ENCODE measurements at places on chromosomes 16 and 17.
A peak's percentile ranks its signal among the peaks of the same experiment; 100 is the strongest.

- peak; percentile 42 for DNase-seq
Measured at GRCh38 chr17:81976332-81977210, 858 bp upstream of the ASPSCR1 start.

GRCh38 chr16:71540-72401, 660 bp downstream of the RHBDF1 start:
- DNase-seq, result no peak

DNA sequence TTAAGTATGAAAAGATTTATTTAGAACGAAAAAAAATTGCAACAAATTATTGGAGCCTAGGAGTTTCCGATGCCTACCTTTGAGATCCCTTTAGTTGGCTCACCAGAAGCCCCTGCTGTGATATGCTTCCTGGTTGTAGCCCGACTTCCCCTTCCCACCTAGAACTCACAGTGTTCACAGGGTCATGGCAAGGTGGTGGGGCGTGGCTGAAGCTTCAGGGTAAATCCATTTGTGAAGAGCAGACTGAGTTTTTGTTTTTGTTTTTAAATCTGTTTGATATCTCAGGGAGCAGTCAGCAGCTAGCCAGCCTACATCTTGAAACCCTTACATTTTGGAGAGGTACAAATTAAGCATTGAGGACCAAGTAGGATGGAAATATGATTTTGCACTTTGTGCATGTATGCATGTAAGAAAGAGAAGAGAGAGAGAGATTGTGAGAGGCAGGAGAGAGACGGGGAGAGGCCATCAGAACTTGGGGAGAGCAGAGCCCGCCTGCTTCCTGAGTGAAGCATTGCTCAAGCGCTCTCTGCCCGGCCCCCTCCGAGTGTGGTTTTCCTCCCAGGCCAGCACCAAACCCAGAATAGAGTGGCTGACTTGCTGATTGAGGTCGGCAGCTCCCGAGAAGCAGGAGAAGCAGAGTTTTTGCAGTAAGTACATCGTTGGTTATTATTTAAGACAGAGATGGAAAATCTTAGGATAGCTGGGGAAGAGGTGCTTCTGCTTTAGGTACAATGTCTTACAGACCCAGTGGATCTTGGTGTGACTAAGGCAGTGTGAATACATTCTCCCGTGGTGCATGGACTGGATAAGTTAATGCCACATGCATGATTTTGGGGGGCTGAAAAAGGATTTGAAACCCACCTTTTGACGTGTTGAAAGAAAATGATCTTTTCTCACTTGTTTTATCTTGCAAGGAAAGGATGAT, 64.2 kb downstream of the SPECC1 start:
- no peak for DNase-seq

DNA sequence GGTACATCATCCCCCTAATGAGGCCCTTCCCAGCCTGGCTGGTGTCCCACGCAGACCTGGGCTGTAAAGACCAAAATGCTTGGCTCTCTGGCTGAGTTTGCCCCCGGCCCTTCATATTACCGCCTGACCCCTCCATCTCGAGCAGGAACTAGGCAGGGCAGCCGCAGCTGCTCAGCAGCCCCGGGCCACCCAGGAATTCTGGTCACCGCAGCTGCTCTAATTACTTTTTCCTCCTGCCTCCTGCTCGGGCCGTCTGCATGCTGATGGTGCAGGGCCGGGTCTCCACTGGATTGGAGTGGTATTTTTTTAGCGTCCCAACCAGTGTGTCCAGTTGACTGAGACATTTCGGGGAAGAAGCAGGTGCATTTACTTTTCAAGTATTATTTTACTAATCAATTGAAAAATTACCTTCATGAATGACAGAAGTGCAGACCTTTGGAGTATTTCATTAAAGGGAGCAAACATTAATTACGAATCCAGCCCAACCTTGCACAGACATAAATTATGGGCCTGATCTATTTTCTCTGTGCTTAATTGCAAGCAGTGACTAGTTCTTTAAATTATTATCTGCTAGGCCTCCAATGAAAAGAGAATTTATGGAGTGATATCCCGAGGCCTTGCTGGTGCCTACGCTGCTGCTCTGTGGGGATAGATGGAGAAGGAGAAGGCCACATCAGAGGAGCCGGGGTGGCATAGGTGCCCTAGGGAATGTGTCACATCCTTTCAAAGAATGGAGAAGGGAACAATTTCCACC, 176.2 kb downstream of the CYLD start:
- DNase-seq, result no peak

DNA sequence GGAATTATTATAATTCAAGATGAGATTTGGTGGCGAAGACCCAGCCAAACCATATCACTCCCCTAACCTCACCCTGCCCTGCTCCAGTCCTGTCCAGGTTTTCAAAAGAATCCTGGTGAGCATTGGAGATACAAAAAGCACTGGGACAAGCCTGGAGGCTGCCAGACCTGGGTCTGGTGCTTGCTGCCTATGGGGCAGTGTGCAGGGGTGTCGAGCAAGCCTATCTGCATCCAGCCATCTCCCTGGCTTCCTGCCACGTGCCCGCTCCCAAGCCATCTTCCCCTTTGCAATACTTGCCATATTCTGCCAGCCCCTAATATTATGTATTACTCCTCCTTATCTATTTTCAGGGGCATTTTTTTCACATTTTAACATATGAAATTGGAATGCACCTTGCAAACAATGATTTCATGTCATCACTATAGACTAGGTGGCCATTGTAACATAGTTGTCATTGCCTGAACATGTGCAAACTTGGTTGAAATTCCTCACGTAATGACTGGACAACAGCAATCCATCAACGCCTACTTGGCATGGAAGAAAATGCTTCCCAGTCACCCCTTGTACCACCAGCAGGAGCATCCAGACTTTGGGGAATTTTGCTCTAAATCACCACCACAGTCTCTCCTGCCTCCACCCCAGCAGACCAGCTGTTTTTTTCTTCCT, 8.1 kb upstream of the KDM8 start:
- no peak for DNase-seq

DNA sequence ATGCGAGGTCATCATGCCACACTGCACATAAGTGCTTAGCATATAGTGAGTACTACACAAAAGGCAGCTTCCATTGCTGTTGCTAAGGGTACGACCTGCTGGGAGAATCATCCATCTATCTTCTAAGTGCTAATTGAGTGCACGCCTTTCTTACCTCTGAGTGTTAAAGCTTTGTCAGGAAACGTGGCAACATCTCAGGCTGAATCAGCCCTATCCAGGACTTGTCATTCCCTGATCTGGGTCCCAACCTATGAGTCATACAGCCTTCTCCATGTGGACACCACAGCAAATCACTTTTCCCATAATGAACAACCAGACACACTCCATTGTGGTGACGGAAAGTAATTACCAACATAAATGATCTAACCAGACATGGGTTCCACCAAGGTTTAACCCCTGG, 201.1 kb upstream of the MAF start:
- DNase-seq, result no peak

DNA sequence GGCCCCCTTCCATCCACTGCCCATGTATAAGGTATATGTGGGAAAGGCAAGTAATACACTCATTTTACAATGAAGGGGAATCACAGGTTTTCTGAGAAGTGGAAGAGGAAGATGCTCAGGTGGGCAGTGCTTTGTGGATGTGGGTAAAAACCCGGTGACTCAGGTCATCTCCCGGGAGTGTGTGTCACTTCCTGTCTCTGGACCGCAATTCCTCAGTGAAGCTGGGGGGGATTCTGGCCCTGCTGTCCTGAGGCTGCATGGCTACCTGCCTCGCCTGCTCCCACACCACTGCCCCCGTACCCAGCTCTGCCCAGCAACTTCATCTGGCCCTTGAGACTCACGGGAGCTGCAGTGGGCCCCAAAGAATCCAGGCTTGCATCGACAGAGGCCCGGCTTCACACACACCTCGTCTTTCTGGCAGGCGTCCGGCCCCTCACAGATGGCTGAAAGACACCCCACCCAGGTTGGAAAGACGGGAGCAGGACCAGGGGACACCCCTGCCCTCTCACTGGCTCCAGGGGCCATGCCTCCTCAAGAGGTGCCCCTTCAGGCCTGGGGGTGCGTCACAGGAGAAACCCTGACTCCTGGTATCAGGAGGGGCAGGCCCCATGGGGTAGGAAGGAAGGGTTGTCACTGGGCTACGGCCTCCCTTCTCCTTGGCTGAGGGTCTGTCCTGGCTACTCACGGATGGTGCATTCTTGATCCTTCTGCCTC, 882 bp downstream of the SCARF1 start:
- DNase-seq, result no peak

- no peak for DNase-seq
Measured at GRCh38 chr16:70395345-70395901, 43.5 kb downstream of the ST3GAL2 start.

DNA sequence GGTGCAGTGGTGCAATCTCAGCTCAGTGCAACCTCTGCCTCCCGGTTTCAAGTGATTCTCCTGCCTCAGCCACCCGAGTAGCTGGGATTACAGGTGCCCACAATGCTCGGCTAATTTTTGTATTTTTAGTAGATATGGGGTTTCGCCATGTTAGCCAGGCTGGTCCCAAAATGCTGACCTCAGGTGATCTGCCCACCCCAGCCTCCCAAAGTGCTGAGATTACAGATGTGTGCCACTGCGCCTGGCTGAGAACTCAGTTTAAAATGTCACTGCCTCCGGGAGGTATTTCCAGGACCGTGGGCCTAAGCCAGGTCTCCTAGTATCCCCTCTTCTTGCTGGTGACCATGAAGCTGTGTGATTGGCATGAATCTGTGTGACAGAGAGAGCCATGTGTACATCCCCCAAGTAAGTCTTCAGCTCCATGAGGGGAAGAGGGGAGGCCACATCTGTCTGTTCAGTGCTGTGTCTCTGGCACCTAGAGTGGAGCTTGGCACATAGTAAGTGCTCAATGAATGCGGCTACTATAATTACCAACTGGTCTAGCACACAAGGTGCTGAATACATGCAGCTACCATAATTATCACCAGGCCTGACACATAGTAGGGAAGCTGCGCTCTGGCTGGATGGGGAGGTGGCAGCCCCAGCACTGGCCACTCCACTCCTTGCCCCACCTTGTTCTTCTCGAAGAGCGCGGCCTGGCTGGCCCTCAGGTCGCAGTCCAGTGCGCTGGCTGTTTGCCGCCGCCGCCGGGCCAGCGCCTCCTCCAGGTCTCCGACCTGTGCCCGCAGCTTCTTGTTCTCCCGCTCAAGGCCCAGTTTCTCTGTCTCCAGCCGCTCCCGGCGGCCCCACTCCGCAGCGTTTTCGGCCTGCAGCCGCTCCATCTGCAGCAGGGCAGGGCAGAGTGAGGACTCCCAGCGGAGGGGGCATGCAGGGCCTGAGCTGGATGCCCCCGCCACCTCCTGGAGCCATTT, 18.7 kb downstream of the CCDC102A start:
- no peak for DNase-seq

- DNase-seq, result no peak
Measured at GRCh38 chr16:76579277-76579922, 302.2 kb downstream of the CNTNAP4 start.

DNA sequence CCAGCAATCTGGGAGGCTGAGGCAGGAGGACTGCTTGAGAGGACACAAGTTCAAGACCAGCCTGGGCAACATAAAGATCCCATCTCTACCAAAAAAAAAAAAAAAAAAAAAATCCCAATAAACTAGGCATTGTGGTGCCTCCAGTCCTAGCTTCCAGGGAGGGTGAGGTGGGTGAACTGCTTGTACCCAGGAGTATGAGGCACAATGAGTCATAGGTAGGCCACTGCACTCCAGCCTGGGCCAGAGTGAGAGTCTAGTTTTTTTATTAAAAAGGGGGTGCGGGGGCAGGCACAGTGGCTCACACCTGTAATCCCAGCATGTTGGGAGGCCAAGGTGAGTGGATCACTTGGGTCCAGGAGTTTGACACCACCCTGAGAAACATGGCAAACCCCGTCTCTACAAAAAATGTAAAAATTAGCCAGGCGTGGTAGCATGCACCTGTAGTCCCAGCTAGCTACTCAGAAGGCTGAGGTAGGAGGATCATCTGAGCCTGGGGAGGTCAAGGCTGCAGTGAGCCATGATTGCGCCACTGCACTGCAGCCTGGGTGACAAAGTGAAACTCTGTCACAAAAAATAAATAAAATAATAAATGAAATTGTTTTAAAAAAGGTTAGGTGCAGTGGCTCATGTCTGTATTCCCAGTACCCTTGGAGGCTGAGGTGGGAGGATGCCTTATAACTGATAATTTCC, 7.8 kb upstream of the CHST6 start:
- no peak for DNase-seq

- no peak for DNase-seq
Measured at GRCh38 chr16:17328932-17329331, 141.8 kb downstream of the XYLT1 start.

DNA sequence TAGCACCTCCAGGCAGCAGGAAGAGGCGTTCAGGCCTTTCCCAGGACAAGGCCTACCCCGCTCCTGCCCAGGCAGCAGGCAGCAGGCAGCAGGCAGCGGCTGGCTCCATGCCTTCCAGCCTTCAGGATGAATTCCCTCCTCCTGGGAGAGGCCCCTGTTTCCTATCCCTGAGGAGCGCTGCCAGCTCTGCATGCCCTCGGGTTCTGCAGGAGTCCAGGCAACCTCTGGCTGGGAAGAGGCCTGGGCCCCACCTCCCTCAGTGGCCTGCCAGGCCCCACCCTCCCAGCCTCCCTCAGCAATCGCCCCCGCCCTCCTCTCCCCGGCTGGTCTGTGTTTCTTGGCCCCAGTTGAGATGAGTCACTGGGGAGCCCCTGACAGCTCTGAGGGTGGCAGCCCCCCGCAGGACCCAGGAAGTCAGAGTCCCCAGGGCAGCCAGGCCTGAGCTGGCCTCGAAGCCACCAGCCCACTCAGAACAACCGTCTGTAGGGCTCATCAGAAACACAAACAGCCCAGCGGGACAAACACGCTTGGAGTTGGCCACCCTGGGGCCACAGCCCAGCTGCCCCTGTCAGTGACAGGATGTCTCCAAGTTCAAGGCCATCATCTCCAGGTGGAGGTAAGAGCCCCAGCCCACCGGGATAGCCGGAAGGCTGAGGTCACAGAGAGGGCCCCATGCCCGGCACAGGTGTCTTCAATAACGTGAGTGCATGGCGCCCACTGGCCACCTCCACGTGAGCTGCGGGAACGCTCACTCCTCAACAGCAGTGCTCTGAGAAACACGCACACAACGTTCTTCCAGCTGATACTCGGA, 39.5 kb upstream of the CIBAR2 start:
- DNase-seq, result no peak

DNA sequence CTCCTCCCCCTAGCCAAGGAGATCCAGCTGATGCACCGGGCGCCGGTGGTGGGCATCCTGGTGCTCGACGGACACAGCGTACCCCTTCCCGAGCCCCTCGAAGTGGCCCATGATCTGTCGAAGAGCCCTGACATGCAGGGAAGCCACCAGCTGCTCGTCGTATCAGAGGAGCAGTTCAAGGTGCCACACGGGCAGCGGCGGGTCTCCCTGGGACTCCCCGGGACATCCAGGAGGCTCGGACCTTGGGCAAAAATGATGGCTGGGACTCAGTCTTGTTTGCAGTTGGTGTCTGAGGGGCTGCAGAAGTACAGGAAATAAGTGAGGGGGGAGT, 15.8 kb upstream of the MYO15B start:
- DNase-seq, result no peak

GRCh38 chr17:35376245-35376644, 2.8 kb upstream of the SLFN11 start:
- DNase-seq, result no peak

Data from NCI-H748 treated with DMSO at 0.1 percent for 48 hours (cell line).